Pancreas (tissue), 10 donors: ENCODE measurements at places on chromosomes 12 and 14. TPM values are rescaled to one million over a fixed set of nuclear protein-coding genes. Genes with fewer than 3 reads are reported as not detected.

GRCh38 chr12:57836442-57837375 is 9.8 kb downstream of the CTDSP2 start:
- peak; percentile 48 for DNase-seq

- no peak for DNase-seq
Measured at GRCh38 chr14:76348898-76349297, 27.0 kb upstream of the ESRRB start.

DNA sequence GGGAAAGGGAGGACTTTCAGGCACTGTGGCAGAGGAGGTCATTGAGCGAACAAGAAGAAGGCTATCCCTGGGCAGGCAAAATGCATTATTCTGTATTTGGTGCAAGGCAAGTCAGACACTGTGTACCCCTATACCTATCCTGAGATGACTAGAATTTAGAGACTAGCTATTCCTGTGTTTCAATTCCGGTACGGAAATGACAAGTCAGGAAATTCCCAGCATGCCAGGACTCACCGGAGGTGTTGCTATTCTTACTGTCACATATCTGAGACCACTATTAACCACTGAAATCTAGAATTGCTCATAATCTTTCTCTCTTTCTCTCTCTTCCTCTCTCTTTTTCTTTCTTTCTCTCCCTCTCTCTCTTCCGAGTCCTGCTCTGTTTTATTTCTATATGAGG is 297.1 kb downstream of the PDZRN4 start:
- no peak for DNase-seq

DNA sequence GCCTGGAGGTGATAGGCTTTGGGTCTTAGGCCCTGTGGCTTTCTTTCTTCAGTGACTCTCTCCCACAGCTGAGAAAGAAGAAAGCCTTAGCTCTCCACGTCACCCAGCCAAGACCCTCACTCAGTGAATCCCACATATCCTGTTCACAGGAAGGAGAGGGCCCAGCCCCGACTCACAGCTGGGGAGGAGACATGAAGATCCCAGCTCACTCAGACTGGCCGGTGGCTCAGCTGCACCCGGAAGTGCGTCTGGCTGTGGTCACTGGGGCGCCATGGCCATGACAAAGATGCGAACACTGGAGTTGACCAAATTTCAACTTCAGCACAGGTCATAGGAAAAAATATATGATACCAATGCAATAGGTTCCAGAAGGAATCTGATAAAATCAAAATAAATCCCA is 14.2 kb downstream of the DLK1 start:
- no peak for DNase-seq

GRCh38 chr12:102454808-102455760 is 25.3 kb downstream of the IGF1 start:
- no peak for DNase-seq

DNA sequence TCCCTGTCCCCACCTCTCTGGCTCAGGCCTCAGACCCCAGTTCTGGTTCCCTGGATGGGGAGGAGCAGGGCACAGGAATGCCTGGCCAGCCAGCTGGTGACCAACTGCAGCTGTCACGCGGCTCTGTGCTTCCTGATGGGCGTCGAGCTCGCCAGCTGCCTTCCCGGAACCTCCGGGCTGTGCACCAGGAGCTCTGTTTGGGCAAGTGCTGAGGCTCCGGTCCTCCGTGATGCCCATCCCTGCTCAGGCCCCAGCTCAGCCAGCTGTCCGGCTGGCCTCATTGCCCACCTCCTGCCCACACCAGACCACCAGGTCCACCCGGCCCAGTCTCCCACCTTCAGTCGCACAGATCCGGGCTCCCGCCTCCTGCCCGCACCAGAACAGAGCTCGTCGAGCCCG is 4.8 kb downstream of the IFFO1 start:
- DNase-seq = no peak

DNA sequence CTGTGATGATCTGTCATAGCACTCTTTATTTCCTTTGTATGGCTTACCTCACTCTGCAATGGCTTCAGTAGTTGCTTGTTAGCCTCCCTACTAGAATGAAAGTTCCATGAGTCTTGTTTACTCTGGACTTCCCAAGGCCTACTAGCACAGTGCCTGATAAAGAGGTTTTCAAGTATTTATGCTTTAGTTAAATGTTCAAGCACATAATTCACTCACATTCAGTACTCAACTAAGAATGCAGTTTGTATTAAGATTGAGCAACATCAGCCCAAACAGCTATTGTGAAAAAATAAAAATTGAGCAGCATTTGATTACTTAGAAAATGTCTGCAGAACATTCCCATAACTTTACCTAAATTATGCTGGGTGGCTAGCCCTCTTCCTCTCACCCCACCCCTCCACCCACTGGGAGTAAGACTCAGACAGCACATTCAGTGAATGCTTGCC is 158.9 kb upstream of the AMIGO2 start:
- DNase-seq = no peak

DNA sequence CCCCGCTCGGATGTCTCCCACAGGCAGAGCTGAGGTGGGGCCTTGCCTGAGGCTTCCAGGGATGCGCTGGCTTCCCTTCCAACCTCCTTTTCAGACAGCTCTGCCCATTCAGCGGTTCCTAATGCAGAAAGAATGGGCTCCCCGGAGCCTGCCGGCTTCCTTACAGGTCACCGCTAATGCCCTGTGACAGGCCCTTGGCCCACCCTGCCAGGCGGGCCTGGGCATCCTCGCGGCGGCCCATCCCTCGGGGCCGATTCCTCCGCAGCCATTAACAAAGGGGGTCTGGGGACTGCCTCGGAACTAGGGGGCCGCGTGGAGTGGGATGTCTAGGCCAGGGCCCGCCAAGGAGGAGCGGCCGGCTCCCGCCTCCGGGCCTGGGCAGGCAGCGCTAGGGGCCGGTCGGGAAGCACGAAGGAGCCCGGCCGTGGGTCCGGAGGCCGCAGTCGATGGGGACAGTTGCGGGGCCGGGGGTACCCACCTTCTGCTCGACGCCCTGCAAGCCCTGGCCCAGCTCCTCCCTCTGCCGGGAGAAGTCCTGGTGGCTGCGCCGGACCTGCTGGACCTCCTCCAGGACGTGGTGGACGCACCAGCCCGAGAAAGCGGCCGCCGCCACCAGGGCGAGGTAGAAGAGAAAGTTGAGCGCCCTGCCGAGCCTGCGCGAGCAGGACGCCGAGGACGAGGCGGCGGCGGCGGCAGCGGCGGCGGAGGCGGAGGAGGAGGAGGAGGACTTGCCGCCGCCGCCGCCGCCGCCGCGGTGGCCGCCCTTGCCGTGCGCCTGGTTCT is 738 bp downstream of the CKAP4 start:
- peak; percentile 69 for DNase-seq

- DNase-seq = no peak
Measured at GRCh38 chr14:28656704-28657255, 109.8 kb upstream of the FOXG1 start.

DNA sequence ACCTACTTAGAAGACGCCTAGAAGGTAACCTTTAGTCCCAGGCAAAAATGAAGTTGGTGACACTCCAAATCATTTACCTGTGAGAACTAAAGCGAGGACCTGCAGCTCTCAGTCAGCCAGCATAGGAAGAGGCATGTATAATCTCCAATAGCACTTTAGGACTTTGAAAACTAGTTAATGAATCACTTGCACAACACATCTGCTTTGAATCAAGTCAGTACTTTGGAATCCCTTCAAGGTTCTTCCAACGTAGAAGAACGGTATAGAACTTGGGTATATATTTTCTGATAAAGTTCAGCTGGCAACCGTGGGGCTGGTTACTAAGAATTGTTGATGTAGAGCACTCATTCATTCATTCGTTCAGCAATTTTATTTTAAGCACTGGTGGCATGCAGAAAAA is 251.9 kb downstream of the TMEM132D start:
- no peak for DNase-seq

GRCh38 chr12:54379398-54380201 is 4.9 kb downstream of the ZNF385A start:
- DNase-seq = peak; percentile 96

DNA sequence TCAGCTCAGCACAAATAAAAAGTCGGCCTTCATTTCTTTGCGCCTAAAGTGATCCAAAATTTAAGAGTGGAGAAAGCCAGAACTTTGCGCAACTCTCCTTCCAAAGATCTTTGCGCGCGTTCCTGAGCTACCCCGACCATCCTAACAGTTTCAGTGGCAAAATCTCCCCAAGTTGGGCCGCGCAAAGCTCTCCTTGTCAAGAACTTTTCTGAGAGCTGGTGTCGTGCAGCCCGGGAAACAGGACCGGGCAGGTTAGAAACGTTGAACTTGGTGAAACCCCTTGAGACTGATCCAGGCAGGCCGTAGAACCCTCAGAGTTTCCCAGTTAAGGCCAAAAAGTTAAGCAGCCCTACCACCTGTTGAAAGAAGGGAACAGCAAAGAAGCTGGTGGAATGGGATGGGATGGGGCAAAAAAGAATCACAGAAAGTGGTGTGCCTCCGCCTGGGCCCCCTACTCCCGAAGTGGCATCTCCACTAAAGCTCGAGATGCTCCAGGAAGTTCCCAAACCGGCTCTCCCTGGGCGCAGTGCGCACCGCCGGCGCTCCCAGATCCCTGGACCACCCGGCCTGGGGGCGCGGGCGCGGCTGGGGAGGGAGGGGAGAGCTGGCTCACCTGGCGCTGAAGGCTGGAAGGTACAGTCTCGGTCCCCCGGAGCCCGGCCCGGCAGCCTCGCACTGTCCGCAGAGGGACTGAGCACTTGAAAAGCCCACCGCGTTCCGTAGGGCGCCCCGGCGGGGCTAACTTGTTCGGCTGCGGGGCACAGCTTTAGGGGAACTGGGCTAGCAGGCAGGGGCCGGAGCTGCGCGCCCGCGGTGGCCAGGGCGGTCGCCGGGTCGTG is 768 bp downstream of the DBX2 start:
- no peak for DNase-seq

Gene KIF5A
- total RNA-seq = 0.69 TPM

Gene LMNTD1
- not detected for total RNA-seq

Gene LRTM2
- not detected for total RNA-seq

Gene PZP
- not detected for total RNA-seq

Gene GDF3
- not detected for total RNA-seq

Gene RPGRIP1
- total RNA-seq = 0.16 TPM

Gene STAC3
- 2.1 TPM for total RNA-seq

Gene AKAP3
- 3.3 TPM for total RNA-seq
